ENCODE measurements at places on chromosomes 5 and 9. TPM values are rescaled to one million over a fixed set of nuclear protein-coding genes. Genes with fewer than 3 reads are reported as not detected.

DNA sequence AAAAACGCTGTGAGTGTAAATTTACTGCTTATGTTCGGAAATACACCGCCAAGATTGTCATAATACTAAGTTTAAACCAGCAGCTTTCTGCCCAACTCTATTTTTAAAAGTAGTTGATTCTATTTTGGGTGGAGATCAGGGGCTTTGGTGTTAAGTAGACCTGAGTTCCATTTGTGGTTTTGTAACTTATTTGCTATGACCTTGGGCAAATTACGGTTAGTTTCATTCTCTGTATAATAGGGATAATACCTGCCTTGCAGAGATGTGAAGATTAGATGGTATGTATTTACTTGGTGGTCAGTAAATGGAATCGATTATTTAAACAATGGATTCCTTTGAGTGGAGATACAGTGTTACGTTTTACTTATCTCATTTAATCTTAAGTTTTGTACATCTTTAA, 1.6 kb downstream of the RAD23B start:
- no peak for DNase-seq

GRCh38 chr5:23332650-23333251, 174.7 kb upstream of the PRDM9 start:
- no peak for DNase-seq

Gene TPPP
- total RNA-seq, result 3.9 TPM

Gene SPINK4
- not detected for total RNA-seq

Gene EFNA5
- 0.22 TPM for total RNA-seq

Data from HCT116 (cell line).